Lower lobe of right lung (tissue), 2 donors: ENCODE measurements at places on chromosomes 4 and X. TPM values are rescaled to one million over a fixed set of nuclear protein-coding genes. Genes with fewer than 3 reads are reported as not detected.

GRCh38 chr4:54322818-54323417 is 93.8 kb downstream of the PDGFRA start:
- no peak overlapping the region for H3K4me3 ChIP-seq
- H3K27ac ChIP-seq = no peak overlapping the region
- H3K4me1 ChIP-seq = no peaks in the 10 kb centered on the region
- no peaks in the 10 kb centered on the region for H3K36me3 ChIP-seq
- peak; percentile 64 for DNase-seq
- H3K27me3 ChIP-seq = no peaks in the 10 kb centered on the region

DNA sequence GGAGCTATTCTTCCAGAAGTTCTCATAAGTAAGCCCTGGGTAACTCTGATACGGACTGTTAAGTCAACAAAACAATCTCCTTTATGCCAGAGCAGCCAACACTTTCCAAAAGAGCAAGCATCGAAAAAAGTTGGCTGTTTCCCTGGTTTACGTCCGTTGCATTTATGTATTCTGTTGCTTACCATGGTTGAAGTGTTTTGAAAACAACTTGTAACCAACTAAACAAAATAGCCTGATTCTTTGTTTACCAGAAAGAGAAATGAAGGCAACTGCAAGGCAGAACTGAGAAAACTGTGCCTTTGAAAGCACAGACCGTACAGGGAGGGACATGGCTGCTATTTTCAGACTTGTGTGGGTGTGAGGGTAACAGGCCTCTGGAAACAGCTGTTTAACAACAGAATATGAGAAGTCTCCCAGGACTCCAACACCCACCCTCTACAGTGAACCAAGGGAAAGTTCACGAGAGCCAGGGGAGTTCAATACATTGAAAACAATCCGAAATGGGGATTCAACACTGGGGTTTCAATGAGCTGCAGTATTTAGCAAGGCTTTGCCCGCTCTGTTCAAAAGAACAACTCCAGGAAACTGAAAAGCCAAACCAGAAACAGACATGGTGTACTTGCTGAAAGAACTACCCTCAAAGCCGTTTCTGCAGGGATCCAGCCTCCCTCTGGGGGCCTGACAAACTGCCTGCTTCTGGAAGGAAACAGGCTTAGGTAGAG is 95.8 kb upstream of the EGFL6 start:
- peak overlapping the region; percentile 67 for H3K27ac ChIP-seq
- DNase-seq = no peak
- no peaks in the 10 kb centered on the region for H3K27me3 ChIP-seq
- H3K4me1 ChIP-seq = no peaks in the 10 kb centered on the region
- H3K36me3 ChIP-seq = no peaks in the 10 kb centered on the region

GRCh38 chr4:106569146-106570031 is 200.8 kb upstream of the GIMD1 start:
- H3K4me3 ChIP-seq = no peak overlapping the region
- H3K36me3 ChIP-seq = no peaks in the 10 kb centered on the region
- H3K4me1 ChIP-seq = no peaks in the 10 kb centered on the region
- H3K27ac ChIP-seq = no peak overlapping the region

GRCh38 chr4:13396161-13396560 is 88.0 kb downstream of the RAB28 start:
- H3K4me1 ChIP-seq = no peaks in the 10 kb centered on the region
- H3K27ac ChIP-seq = no peak overlapping the region
- DNase-seq = no peak
- no peak overlapping the region for H3K4me3 ChIP-seq
- H3K36me3 ChIP-seq = no peaks in the 10 kb centered on the region

- no peak for DNase-seq
- no peaks in the 10 kb centered on the region for H3K36me3 ChIP-seq
- no peaks in the 10 kb centered on the region for H3K27me3 ChIP-seq
- no peak overlapping the region for H3K27ac ChIP-seq
- no peak overlapping the region for H3K4me3 ChIP-seq
- no peaks in the 10 kb centered on the region for H3K4me1 ChIP-seq
Measured at GRCh38 chr4:109211671-109212070, 90.8 kb downstream of the COL25A1 start.

DNA sequence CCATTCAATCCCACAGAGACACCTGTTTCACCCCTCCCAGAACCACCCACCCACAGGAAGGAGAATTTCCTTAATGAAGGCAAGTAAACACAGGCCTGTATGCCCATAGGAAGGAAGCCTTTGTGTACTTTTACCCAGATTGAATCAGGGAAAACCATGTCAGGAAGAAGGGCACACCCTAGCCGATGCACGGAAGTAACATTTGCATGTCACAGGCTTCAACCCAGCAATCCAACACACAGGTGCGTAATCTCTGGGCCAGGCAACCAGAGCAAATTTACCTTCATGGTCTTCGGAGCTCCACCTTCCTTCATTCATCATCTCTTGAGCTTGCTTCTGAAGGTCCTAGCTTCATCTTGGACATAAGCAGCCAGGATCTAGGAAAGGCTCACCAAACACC is 206.3 kb downstream of the SHROOM3 start:
- peaks cover 17% of the 10 kb centered on the region for H3K4me1 ChIP-seq
- H3K27me3 ChIP-seq = no peaks in the 10 kb centered on the region
- no peak overlapping the region for H3K27ac ChIP-seq
- H3K36me3 ChIP-seq = no peaks in the 10 kb centered on the region
- H3K4me3 ChIP-seq = no peak overlapping the region

DNA sequence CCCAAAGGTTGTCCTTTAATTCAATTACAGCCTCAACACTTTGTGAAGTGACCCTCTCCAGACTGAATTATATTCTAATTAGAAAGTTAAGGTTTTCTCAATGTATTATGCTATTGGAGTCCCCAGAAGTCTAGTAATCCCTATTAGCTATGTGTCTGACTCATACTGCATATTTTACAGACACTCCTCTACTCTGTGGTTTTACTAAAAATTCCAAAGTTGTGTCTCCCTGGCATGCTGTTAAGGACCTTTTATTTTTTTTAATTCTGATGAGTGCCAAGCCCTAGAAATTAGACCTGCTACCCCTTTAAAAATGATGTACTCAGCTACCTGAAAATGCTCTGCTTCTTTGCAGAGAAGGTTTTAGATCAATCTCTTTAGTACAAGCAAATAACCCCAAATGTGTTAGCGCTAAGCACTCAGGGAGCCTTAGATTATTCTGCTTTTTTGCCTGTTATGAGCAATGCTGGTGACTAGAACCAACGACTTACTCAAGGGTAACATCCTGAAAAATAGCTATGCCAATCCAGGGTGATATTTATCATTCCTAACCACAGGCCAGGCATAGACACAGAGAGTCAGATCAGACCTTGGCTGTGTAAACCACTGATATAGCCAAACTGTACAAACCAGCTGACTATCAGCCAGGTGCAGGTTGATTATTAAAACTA is 26.1 kb upstream of the CXCL13 start:
- H3K4me1 ChIP-seq = no peaks in the 10 kb centered on the region
- H3K27ac ChIP-seq = no peak overlapping the region

GRCh38 chr4:137701401-137701800 is 169.1 kb upstream of the PCDH18 start:
- H3K36me3 ChIP-seq = no peaks in the 10 kb centered on the region
- peaks cover 9% of the 10 kb centered on the region for H3K4me1 ChIP-seq
- no peak overlapping the region for H3K4me3 ChIP-seq
- no peaks in the 10 kb centered on the region for H3K27me3 ChIP-seq
- DNase-seq = no peak

- no peaks in the 10 kb centered on the region for H3K4me1 ChIP-seq
- no peak overlapping the region for H3K4me3 ChIP-seq
- no peaks in the 10 kb centered on the region for H3K27me3 ChIP-seq
- DNase-seq = no peak
Measured at GRCh38 chr4:76339364-76339763, 32.8 kb downstream of the STBD1 start.

DNA sequence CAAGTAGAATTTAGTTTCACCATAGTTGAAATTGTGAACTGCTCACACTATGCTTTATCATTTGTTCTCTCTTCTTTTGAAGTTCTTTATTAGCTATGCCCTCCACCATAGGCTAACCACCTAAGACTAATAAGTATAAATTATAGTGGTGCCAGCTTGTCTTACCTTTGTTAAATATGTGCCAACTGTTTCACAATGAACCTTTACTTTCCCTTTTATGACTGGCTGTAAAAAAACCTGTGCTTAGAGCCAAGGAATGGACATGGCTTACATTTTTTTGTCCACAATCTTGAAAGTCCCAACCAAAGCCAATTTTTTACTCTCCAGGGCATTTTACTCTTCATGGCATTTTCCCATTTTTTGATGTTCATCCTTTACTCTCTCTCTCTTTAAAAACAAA is 123.5 kb upstream of the LEF1 start:
- H3K4me3 ChIP-seq = no peak overlapping the region
- H3K4me1 ChIP-seq = no peaks in the 10 kb centered on the region
- no peak overlapping the region for H3K27ac ChIP-seq
- H3K36me3 ChIP-seq = no peaks in the 10 kb centered on the region

GRCh38 chr4:11647433-11647832 is 218.7 kb upstream of the HS3ST1 start:
- H3K36me3 ChIP-seq = no peaks in the 10 kb centered on the region
- no peak for DNase-seq
- H3K27me3 ChIP-seq = no peaks in the 10 kb centered on the region
- no peak overlapping the region for H3K4me3 ChIP-seq

DNA sequence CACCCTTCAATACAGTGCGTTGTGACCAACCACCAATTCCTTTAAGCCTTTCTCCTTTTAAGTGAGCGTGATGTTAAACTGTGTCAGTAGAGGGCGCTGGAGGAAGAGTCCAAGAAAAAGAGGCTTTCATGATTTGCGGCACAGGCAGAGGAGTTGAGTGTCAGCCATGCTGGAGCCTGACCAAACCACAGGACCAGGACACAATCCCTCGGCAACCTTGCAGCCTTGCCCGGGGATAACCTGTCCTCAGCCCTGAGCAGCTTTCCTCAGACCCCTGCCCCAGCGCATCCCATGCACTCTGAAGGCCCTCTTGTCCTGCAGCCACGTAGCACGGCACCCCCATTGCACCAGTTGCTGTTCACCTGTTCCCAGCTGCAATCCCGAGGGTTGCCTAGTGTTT is 53.5 kb upstream of the SMIM31 start:
- H3K36me3 ChIP-seq = no peaks in the 10 kb centered on the region
- no peak overlapping the region for H3K4me3 ChIP-seq
- H3K4me1 ChIP-seq = no peaks in the 10 kb centered on the region
- no peak for DNase-seq
- no peaks in the 10 kb centered on the region for H3K27me3 ChIP-seq

DNA sequence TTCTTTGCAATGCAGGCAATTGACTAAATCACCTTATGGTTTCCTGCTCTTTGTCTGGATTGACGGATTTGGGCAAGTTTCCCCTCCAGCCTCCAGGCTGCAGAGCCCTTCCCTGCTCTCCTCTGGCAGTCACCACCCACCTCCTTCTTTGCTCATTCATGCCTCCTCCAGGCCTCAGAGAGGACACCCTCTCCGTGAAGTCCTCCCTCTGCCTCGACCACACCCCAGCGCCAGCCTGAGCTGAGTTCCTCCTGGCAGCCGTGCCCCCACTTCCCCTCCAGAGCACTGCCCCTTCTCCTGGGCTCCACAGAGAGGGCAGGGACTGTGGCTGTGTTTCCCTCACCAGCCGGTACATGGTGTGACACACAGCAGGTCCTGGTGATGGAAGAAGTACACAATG is 53.7 kb downstream of the DCTD start:
- H3K27ac ChIP-seq = no peak overlapping the region
- no peak overlapping the region for H3K4me3 ChIP-seq
- H3K4me1 ChIP-seq = no peaks in the 10 kb centered on the region

- no peak overlapping the region for H3K4me3 ChIP-seq
- H3K27me3 ChIP-seq = no peaks in the 10 kb centered on the region
- DNase-seq = no peak
- H3K27ac ChIP-seq = no peak overlapping the region
- H3K4me1 ChIP-seq = no peaks in the 10 kb centered on the region
- H3K36me3 ChIP-seq = no peaks in the 10 kb centered on the region
Measured at GRCh38 chrX:13863324-13863723, 46.4 kb upstream of the GPM6B start.

DNA sequence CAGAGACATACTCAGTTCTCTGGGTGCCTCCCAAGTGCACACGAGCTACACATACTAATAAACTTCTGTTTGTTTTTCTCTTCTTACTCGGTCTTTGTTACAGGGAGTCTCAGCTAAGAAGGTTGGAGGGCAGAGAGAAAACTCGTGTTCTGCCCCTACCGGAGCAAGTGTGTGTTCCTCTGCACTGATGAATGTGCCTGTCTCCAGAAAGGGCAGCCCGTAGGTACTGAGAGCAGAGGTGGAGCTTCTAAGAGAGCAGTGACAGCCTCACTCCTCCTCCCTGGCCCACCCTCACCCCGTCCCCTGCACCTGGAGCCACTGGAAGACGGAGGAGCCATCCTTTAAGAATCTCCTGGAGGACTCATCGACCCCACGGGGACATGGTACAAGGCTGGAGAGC is 67.6 kb downstream of the MTNR1A start:
- no peak overlapping the region for H3K27ac ChIP-seq
- no peak for DNase-seq
- H3K4me3 ChIP-seq = no peak overlapping the region
- no peaks in the 10 kb centered on the region for H3K27me3 ChIP-seq
- no peaks in the 10 kb centered on the region for H3K36me3 ChIP-seq
- H3K4me1 ChIP-seq = no peaks in the 10 kb centered on the region

DNA sequence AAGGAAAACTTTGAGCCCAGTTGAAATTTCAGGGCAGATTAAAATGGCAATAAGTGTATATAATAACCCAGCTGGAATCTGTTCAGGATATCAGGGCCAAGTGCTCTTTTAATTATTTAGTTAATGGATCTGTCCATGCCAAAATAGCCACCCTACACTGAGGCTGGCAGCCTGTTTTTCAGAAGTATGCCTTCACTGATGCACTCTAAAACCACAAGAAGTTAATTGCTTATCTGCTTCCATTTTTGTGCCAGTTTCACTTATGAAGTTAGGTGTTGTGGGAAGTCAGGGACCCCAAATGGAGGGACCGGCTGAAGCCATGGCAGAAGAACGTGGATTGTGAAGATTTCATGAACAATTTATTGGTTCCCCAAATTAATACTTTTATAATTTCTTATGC is 960.3 kb downstream of the C4orf33 start:
- no peak overlapping the region for H3K4me3 ChIP-seq
- H3K27me3 ChIP-seq = no peaks in the 10 kb centered on the region
- H3K27ac ChIP-seq = no peak overlapping the region
- no peaks in the 10 kb centered on the region for H3K4me1 ChIP-seq
- no peak for DNase-seq

GRCh38 chr4:132383571-132384199 is 765.4 kb upstream of the PCDH10 start:
- H3K4me1 ChIP-seq = no peaks in the 10 kb centered on the region
- no peak for DNase-seq
- H3K27ac ChIP-seq = no peak overlapping the region

The TMPRSS11A gene
- total RNA-seq = not detected

The STBD1 gene
- 5.5 TPM for total RNA-seq

The UGT2B10 gene
- total RNA-seq = not detected

The HNRNPD gene
- 146 TPM for total RNA-seq

The DCAF12L2 gene
- not detected for total RNA-seq

The SRPK3 gene
- not detected for total RNA-seq

The RPL39 gene
- total RNA-seq = 1,325 TPM

The KDM6A gene
- total RNA-seq = 27.0 TPM

The IL1RAPL1 gene
- total RNA-seq = not detected

The AMTN gene
- not detected for total RNA-seq

The HPGDS gene
- 12.5 TPM for total RNA-seq
